ENCODE measurements at places on chromosomes 11 and 22. TPM values are rescaled to one million over a fixed set of nuclear protein-coding genes. Genes with fewer than 3 reads are reported as not detected.

DNA sequence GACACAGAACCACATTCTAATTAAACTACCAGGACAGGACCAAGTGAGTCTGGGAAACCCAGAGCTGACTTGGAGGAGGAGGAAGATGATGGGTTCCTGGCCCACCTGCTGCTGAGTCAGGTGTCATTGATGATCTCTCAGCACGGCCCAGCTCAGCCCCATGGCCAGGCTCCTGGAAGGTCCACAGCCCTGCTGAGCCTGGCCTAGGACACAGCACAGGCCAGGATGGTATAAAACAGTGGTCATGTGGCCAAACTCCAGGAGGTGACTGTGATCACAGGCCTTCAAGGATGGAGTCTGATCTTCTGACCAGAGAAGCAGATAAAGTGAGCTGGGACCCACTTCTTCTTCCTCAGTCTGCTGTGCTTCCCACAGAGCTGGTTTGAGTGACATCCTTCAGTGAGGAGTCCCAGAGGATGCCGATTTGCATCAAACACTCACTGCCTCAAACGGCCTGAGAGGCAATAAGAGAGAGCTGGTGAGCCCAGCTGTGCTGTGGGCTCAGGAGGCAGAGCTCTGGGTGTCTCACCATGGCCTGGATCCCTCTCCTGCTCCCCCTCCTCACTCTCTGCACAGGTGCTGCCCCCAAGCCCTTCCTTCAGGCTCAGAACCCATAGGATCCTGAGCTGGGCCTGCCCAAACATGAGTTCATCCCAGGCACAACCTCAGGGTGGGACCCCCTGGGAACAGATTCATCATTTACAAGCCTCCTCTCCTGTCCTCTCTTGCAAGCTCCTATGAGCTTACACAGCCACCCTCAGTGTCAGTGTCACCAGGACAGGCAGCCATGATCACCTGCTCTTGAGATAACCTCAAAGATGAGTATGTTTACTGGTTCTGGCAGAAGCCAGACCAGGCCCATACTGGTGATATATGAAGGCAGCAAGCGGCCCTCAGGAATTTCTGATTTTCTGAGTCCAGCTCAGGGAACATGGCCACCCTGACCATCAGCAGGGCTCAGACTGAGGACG, 37.7 kb upstream of the IGLL5 start:
- DNase-seq: no peak

- DNase-seq: no peak
Measured at GRCh38 chr11:69048031-69048693, 570 bp upstream of the TPCN2 start.

The SLC22A6 gene
- not detected for total RNA-seq

GRCh38 chr11:44133335-44133946, 38.0 kb downstream of the EXT2 start:
- DNase-seq: no peak

DNA sequence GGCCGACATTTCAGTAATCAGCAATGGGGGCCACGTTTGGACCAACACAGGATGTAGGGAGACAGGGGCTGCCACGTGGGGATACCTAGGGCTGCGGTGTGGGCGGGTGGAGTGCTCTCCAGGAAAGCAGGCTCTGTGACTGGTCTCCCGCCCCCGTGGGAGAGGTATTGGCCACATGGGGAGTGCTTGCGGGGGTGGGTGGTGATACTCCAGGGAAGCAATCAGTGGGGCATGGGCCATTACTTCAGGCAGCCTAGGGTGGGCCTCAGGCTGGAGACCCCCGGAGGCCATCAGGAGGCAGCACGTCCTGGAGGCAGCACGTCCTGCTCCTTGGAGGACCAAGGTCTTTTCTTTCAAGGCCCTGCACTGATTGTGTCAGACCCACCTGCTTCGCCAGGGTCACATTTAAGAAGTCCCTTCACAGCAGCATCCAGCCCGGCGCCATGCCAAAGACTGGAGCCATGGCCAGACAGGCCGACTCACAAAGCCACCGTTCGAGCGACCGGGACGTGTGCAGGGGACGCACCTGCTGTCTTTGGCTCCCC, 3.0 kb upstream of the MUC2 start:
- no peak for DNase-seq

GRCh38 chr22:49999063-49999945, 13.3 kb downstream of the IL17REL start:
- no peak for DNase-seq

DNA sequence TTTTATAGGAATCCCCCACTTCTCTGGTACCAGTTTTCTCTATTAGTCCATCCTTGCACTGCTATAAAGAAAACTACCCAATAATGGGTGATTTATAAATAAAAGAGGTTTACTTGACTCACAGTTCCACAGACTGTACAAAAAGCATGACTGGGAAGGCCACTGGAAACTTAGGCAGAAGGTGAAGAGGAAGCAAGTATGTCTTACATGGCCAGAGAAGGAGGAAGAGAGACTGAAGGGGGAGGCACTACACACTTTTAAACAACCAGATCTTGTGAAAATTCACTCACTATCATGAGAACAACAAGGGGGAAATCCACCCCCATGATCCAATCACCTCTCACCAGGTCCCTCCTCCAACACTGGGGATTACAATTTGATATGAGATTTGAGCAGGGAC, 68.9 kb upstream of the GNAZ start:
- no peak for DNase-seq

DNA sequence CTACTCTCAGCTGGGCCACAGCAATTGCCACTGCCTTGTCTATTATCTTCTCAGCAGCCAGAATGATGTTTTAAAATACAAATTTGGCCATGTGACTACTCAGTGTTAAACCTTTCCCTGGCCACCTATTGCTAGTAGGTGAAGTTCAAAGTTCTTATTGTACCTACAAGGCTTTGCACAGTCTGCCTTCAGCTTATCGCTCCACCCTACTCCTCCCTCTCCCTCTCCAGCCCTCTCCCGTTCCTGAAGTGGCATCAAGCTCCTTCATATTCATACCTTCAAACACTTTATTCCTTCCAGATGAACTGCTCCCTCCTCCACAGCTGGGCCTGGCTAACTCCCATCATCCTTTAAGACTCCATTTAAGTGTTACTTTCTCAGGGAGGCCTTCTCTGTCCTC, 37.3 kb downstream of the OR10A6 start:
- no peak for DNase-seq

GRCh38 chr11:118154641-118155040, 2.0 kb upstream of the SCN4B start:
- no peak for DNase-seq

DNA sequence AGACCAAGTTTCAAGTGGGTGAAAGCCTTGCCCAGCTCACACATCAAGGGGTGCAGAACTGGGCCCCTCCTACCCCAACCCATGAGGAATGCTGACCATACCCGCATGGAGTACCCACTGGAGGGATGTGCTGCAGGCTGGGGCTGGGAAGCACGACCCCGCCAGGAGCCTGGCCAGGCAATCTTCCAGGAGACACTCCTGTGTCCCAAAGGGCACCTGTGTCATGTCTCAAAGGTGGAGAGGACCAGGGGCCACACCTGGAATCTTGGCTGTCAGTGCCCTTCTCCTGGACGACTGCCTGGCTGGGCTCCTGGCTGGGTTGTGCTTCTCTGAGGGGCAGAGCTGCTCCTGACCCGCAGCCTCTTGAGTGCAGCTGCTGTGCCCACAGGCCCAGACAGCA, 6.7 kb downstream of the ARAP1 start:
- no peak for DNase-seq

The DENND6B gene
- total RNA-seq: 3.1 TPM

GRCh38 chr22:46849101-46849500, 86.7 kb downstream of the TBC1D22A start:
- no peak for DNase-seq

The C11orf42 gene
- total RNA-seq: not detected

DNA sequence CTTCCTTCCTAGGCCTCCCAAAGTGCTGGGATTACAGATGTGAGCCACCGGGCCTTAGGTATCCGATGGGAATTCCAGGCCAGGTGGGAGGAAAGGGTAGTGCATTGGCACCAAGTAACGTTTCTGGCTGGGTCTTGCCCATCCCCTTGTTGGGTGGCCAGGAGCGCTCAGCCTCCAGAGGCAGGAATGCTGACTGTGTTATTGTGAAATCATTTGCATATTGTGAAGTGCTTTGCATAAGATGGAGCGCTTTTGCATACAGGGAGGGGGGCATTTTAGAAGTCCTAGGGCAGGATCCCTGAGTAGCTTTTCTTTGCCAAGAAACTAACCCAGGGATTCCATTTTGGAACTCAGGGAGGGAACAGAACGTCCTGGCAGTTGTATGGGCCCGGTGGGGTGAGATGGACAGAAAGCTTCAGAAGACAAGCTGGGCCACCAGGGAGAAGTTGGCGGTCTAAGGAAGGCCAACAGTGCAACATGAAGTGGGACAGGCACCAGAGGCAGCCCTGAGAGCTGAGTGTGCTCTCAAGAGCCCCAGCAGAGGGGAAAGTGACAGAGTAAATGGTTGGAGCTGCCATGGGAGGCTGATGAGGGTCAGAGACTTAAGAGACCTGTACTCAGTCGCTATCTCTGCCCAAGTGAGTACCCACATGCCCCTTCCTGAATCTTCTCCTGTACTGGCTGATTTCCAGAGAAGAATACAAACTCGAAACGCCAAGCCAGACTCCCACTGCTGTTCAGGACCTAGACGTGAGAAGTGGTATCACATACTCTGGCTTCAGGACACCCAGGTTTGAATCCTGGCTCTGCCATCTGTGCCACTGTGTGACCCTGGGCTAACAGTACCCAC, 1.3 kb upstream of the SLC39A13 start:
- no peak for DNase-seq

The OR8G1 gene
- total RNA-seq: not detected

- DNase-seq: no peak
Measured at GRCh38 chr11:1936781-1937615, 10.1 kb upstream of the MRPL23 start.

DNA sequence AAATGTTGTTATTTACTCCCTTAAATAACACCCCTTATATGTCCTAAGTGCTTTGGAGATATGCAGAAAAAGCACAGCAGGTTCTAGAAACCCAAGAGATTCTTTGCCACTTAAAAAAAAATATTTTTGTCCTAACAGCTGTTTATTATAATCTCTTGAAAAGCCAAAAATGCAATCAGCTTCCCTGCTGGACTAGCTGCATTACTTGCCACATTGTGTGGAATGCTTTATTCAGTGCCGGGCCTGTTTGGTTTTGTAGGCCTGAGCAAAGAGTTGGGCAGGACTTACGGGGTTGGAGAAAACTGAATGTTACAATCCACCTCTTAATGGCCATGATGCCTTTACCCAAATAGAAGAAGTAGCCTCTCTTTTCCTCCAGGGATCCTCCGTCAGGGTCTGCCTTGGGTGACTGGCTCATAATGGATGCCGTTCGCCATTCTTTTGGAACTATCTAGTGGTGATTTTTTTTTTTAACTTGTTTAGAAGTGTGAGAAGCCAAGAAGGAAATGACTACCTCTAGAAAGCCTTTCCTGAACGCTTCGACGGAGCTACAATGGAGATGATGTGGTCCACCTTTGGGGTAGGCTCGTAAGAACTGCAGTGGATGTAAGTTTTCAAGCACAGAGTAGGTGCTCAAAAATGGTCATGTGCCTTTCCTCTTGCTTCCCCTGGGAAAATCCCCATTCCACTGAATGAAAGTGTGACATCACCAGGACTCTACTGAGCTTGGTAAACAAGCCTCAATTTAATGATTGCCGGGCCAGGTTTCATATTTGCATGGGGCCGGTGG, 241.3 kb upstream of the NCAM1 start:
- DNase-seq: no peak

The MPPED2 gene
- 0.81 TPM for total RNA-seq

GRCh38 chr11:57205041-57205641, 23.4 kb downstream of the LRRC55 start:
- no peak for DNase-seq

DNA sequence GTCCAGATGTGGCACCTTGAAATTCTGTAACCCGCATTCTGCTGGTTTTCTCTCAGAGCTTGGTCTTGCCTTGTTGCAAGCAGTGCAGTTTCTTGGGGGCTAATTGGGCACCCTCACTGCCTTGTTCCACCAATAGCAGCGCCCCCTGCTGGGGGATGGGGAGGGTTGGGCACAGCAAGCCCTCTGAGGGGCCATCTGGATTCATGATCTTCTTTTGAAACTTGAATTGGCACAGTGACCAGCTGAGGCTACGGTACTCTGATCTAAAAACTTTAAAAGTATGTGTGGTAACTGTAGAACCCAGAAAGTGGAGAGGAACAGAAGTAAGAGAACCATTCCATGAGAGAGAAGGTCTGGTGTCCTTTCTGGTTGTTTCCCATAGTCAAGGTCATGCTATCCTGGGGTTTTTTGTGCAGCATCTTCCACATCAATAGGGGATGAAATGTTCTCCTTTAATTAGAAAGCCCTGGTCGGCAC, 64.2 kb downstream of the MED15 start:
- peak; percentile 77 for DNase-seq

Data from CD8-positive, alpha-beta T cell (primary cell).